B cell (primary cell): ENCODE measurements at places on chromosomes 3 and 15. TPM values are rescaled to one million over a fixed set of nuclear protein-coding genes. Genes with fewer than 3 reads are reported as not detected.

PPIB gene
- total RNA-seq = 107 and 108 TPM in 2 replicates

GRCh38 chr15:46766021-46766420 is 951.3 kb upstream of the SEMA6D start:
- H3K4me3 ChIP-seq = no peak overlapping the region
- H3K27ac ChIP-seq = no peak overlapping the region
- no peaks in the 10 kb centered on the region for H3K36me3 ChIP-seq
- H3K27me3 ChIP-seq = no peaks in the 10 kb centered on the region
- no peaks in the 10 kb centered on the region for H3K4me1 ChIP-seq

GRCh38 chr15:44711096-44711742 is at the start of the genes B2M and PATL2:
TSS of gene B2M (plus strand) at chr15:44711517. CDS start at chr15:44711547, 30 bp downstream.
TSS of gene PATL2 (minus strand) at chr15:44711323. CDS start at chr15:44676490, 34,833 bp downstream.
- no peaks in the 10 kb centered on the region for H3K27me3 ChIP-seq
- DNase-seq = peak; percentile 99
- H3K4me3 ChIP-seq = peak within 1 kb of the TSS; percentile 100
- H3K27ac ChIP-seq = peak within 1 kb of the TSS; percentile 100
- peaks cover 36% of the 10 kb centered on the region for H3K4me1 ChIP-seq
- H3K36me3 ChIP-seq = peaks cover 4% of the 10 kb centered on the region

DNA sequence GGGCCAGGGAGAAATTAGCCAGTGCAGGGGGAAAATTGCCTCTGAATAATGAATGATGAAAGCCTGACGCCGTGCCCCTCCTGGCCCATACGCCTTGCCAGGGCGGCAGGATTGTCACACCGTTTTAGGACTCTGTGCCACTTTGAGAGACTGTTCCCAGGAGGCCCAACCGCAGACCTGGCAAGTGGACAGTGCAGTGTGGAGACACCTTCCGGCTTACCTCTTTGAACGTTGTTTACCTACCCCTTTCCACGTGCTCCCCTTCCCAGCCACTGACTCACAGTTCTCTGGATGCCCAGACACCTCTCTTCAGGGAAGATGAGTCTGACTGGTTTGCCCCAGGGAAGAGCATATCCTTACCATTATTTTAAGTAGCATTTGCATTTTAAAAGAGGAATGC is 84.0 kb upstream of the PXYLP1 start:
- H3K27me3 ChIP-seq = no peaks in the 10 kb centered on the region
- no peak overlapping the region for H3K4me3 ChIP-seq
- H3K4me1 ChIP-seq = no peaks in the 10 kb centered on the region
- no peak overlapping the region for H3K27ac ChIP-seq

- H3K4me1 ChIP-seq = no peaks in the 10 kb centered on the region
- no peak overlapping the region for H3K27ac ChIP-seq
- no peak overlapping the region for H3K4me3 ChIP-seq
- H3K27me3 ChIP-seq = no peaks in the 10 kb centered on the region
- no peak for DNase-seq
These were observed 428.2 kb downstream of the GRM7 start for GRCh38 chr3:7289121-7289520.

- DNase-seq = no peak
- no peak overlapping the region for H3K27ac ChIP-seq
- no peaks in the 10 kb centered on the region for H3K27me3 ChIP-seq
These were observed 168.3 kb downstream of the SLCO3A1 start for GRCh38 chr15:92021792-92022191.

DNA sequence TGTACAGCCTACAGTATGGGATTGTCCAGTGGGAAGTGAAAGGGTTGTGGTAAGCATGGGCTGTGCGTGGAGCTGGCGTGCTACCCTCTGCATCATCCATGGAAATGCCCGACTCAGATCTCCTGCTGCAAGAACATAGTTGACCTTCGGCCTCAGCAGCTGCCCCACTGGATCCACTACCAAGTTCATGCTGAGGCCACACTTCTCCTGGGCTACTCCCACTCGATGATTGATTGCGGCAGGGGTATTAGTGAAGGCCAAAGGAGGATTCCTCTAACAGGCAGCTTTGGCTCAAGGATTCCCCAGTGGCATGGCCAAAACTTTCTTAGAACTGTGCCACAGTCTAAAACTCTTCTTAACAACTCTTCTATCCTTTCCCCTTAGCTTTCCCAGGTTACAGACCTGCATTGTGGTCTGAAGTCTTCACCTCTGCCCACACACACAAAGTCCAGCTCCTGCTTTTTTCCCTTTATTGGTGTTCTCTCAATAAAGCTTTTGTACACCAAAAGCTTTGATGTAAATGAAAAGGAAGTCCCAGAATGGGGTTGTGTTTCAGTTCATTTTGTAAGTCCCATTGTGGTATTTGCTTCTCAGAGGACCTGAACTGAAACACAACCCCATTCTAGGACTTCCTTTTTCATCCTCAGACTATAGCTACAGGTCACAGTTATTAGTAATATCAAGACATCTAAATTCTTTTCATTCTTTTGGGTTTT is 4.9 kb upstream of the TBC1D5 start:
- H3K4me3 ChIP-seq = no peak overlapping the region
- DNase-seq = peak; percentile 63
- no peaks in the 10 kb centered on the region for H3K27me3 ChIP-seq

- H3K4me3 ChIP-seq = peak overlapping the region; percentile 76
- H3K36me3 ChIP-seq = peaks cover 22% of the 10 kb centered on the region
- peak overlapping the region; percentile 85 for H3K27ac ChIP-seq
- H3K27me3 ChIP-seq = no peaks in the 10 kb centered on the region
- peaks cover 65% of the 10 kb centered on the region for H3K4me1 ChIP-seq
These were observed 103.1 kb downstream of the KLHL25 start for GRCh38 chr15:85691350-85692240.

UBR1 gene
- total RNA-seq = 60.7 and 66.7 TPM in 2 replicates

CCR9 gene
- 0.76 and 1.1 TPM in 2 replicates for total RNA-seq

ITIH1 gene
- 0.53 TPM in 1 of 2 replicates, not detected in the other for total RNA-seq
